Kidney (tissue), 22 donors: ENCODE measurements at places on chromosomes 4 and X.

DNA sequence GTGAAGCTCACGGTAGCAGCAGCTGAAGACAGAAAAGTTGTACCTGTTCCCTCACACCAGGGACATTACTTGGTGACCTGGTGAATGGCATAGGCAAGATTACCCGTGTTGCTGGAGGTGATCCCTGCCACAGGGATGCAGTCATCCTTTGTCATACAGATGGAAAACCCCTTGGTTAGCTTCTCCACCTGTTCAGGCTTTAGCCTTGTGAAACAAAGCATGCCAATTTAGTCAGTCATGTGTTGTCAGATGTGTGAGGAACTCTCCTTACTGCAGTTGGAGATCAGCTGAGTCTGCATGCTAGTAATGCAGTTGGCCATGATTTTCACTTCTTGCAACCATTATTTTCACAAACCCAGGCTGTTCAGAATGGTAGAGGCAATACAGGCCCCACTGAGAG lies 41.0 kb downstream of the AMELX start:
- DNase-seq, result no peak

DNA sequence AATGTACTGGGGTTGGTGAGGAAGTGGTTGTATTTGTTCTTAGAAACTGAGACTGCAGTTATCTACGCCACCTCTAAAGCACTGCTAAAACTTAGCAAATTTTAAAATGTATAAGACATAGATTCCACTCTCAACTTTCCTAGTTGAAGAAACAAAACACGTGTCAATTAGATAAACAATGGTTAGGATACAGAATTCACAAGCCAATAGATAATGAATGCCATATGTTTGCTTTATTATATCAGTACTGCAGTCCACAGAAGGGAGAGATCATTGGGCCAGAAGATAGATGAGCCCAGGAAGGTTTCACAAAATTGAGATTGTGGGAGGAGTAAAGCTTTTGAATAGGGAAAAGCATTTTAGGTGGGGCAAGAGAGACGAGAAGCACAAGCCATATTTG lies 14.3 kb downstream of the TMEM33 start:
- no peak for DNase-seq

GRCh38 chr4:47013373-47013772 lies 18.0 kb upstream of the GABRB1 start:
- no peak for DNase-seq

DNA sequence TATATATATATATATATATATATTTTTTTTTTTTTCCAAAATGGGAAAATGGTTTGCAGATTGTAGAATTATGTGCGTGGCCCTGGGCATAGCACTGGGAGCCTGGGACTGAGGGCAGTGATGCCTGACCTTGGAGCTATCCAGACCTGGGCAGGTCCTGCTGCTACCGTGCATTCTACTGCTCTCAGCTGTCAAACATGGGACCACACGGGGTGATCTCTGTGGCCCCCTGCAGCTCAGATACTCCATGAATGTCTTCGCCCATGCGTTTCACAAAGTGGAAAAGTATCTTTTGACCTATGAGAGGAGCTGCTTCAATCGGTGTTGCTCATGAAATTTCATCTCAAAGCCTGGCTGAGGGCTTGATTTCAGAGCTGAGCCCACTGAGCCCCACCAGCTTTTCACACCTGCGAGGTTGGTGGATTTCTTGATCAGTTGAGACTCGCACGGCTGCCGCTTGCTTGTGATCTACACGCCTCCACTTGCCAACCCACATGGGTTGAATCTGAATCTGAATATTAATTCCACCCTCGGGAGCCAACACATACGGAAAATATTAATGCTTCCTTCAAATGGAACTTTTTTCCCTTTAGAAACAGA lies 35.7 kb downstream of the ING2 start:
- peak; percentile 40 for DNase-seq

GRCh38 chrX:109783701-109784079 lies 50.6 kb upstream of the ACSL4 start:
- DNase-seq, result peak; percentile 52
